ENCODE measurements at places on chromosomes 6 and 20.

- DNase-seq = no peak
Observed at GRCh38 chr6:129481706-129482105, 228.3 kb downstream of the ARHGAP18 start.

GRCh38 chr6:44603044-44603686, 215.7 kb downstream of the CDC5L start:
- no peak for DNase-seq

- DNase-seq = no peak
Observed at GRCh38 chr6:127464161-127464880, 5.1 kb upstream of the KIAA0408 start.

GRCh38 chr6:101443315-101443714, 49.8 kb downstream of the GRIK2 start:
- DNase-seq = no peak

- DNase-seq = no peak
Observed at GRCh38 chr6:84103029-84103428, 69.5 kb downstream of the MRAP2 start.

- no peak for DNase-seq
Observed at GRCh38 chr20:63007646-63008488, 1.1 kb upstream of the BHLHE23 start.

DNA sequence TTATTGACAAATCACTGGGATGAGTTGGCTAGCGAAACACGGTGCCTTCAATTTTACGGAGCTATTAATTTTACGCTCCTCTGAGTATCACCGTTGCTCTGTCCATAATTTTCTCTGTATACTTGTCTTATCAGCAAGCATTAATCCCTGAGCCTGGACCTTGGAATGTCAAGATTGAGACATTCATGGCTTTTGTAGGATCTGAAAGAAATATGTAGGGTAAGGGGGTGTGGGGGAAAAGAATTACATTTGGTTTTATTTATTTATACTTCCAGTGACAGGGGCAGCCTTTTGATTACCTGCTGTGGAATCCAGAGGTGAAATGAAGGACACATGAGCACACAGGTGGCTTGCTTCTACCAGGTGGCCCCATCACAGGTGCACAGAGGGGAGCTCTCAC, 46.6 kb downstream of the DTD1 start:
- DNase-seq = no peak

GRCh38 chr6:27066381-27066780, 181.1 kb upstream of the PRSS16 start:
- DNase-seq = no peak
